Sigmoid colon (tissue), 7 donors: ENCODE measurements at places on chromosomes 12 and 14. TPM values are rescaled to one million over a fixed set of nuclear protein-coding genes. Genes with fewer than 3 reads are reported as not detected.

DNA sequence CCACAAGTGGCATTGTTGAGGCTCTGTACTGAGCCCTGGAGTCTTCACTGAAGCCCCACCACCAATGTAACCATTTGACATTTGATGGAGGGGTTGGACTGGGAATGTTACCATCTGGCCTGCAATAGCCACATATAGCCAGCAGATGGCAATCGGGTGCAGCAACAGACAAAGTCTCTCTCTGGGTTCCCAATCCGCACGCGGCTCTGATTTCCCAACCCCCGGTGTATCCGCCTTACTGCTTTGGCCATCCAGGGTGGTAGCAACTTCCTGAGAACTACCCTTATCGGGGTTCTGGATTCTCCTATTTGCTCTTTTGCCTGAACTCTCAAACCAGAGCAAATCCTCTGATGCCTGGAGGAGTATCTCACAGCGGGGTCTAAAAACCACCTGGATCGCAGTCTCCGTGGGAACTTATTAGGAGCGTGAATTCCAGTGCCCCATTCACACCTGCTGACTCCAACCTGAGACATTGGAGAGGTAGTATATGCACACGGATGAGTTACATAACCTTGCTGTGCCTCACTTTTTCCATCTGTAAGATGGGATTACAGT, 14.2 kb downstream of the VRTN start:
- no peak overlapping the region for H3K27ac ChIP-seq
- DNase-seq = peak; percentile 88
- H3K36me3 ChIP-seq = no peaks in the 10 kb centered on the region

- peaks cover 7% of the 10 kb centered on the region for H3K36me3 ChIP-seq
- H3K4me1 ChIP-seq = peaks cover 24% of the 10 kb centered on the region
- peak overlapping the region; percentile 99 for H3K27ac ChIP-seq
- DNase-seq = no peak
- H3K27me3 ChIP-seq = no peaks in the 10 kb centered on the region
- H3K4me3 ChIP-seq = peak overlapping the region; percentile 33
Observed at GRCh38 chr12:49131894-49132461, 783 bp upstream of the TUBA1B start.

The OAS2 gene
- 2.0 TPM for total RNA-seq

GRCh38 chr14:63475761-63476160, 67.4 kb downstream of the PPP2R5E start:
- no peaks in the 10 kb centered on the region for H3K27me3 ChIP-seq
- H3K27ac ChIP-seq = no peak overlapping the region
- H3K36me3 ChIP-seq = no peaks in the 10 kb centered on the region
- H3K4me3 ChIP-seq = no peak overlapping the region
